ENCODE measurements at places on chromosomes 2 and 18.

DNA sequence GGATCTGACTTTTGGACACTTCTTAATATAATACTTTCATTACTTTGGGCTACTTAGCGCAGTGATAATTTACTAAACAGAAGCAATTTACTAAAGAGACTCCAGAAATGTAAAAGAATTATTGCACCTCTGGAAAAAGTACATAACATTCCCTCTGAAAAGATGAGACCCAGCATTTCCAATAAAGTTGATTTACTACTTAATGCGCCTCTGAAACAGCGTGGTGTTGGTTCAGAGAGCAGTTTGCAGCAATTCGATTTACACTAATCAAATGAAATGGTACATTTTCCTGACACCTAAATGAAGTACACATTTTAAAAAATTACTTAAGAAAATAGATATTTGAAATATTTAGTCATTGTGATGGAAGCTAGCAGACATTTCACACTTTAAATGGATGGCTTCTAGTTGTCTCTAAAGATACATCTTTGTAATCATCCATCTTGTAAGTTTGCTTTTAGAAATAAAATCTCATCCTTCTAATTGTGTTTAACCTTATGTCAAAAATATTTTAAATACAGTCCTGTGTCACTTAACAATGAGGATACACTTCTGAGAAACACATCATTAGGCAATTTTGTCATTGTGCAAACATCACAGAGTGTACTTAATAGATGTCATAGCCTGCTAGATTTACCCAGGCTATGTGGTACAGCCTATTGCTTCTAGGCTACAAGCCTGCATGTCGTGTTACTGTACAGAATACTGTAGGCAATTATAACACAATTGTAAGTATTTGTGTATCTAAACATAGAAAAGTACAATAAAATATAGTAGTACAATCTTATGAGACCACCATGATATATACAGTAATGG, 284.6 kb upstream of the UBE2E3 start:
- H3K4me1 ChIP-seq, result no peaks in the 10 kb centered on the region
- no peaks in the 10 kb centered on the region for H3K27me3 ChIP-seq
- DNase-seq, result no peak
- no peak overlapping the region for H3K4me3 ChIP-seq
- H3K36me3 ChIP-seq, result no peaks in the 10 kb centered on the region

DNA sequence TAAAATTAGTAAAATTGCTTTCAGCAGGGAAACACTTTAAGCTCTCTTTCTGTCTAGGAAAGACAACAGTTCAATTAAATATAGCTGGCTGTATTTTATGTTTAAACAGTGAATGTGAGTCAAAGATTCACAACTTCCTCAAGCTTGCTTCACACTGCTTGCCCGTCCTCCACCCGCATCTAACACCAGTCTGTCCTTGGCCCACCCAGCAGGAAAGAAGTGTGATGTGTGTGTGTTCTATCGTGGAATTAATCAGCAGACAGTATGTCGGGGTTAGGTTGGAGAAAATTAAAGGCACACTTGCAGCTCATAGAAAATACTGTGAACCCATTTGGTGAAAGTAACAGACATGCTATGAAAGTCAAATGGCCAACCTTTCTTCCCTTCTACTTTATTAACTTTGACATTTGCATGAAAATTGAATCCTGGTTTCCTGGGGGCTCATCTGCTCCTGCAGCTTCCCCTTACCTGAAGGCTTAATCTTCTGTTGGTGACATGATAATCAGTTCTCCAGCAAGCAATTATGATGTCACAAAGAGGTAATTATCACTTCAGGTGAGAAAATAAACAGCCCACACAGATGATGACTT, 182.0 kb downstream of the UXS1 start:
- H3K4me3 ChIP-seq, result no peak overlapping the region
- no peak overlapping the region for H3K27ac ChIP-seq
- H3K27me3 ChIP-seq, result no peaks in the 10 kb centered on the region
- DNase-seq, result no peak
- H3K36me3 ChIP-seq, result peaks cover 2% of the 10 kb centered on the region

DNA sequence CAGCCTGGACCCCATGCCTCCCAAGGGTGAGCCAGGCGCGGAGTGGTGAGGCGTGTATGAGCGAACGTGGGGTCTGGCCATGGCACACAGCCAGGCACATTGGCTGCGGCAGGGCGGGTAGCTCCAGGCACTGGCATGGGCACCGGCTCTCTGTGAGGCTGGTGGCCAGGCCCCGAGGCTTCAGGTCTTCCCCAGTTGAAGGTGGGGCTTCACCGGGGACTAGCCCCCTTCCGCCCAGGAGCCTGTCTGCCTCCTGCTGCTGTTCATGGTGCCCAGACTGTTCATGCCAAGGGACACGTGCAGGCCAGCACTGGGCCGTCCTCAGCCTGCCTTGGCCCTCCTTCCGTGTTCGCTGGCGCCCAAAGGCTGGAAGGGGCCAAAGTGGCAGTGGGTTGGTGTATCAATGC, 26.8 kb downstream of the DDX1 start:
- no peak overlapping the region for H3K4me3 ChIP-seq
- H3K27me3 ChIP-seq, result no peaks in the 10 kb centered on the region
- H3K27ac ChIP-seq, result no peak overlapping the region
- H3K4me1 ChIP-seq, result no peaks in the 10 kb centered on the region

DNA sequence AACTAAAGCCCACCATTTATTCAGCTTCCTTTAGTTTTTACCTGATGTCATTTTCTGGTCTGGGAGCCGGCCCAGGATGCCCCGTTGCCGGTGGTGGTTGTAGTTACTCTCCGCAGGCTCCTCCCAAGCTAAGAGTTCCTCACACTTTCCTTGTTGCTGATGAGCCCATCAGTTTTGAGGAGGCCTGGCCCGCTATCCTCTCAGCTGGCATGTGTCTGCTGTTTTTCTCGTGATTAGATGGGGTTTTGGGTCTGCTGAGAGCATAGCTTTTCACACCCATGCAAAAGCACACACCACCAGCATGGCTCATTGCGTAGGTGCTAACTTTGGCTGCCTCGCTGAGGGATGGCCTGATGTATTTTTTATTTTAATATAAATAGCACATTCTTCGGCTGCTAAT, 72.1 kb downstream of the PSMG2 start:
- peak overlapping the region; percentile 81 for H3K27ac ChIP-seq
- H3K4me1 ChIP-seq, result peaks cover 9% of the 10 kb centered on the region
- peaks cover 3% of the 10 kb centered on the region for H3K36me3 ChIP-seq
- DNase-seq, result no peak
- peak overlapping the region; percentile 77 for H3K4me3 ChIP-seq

DNA sequence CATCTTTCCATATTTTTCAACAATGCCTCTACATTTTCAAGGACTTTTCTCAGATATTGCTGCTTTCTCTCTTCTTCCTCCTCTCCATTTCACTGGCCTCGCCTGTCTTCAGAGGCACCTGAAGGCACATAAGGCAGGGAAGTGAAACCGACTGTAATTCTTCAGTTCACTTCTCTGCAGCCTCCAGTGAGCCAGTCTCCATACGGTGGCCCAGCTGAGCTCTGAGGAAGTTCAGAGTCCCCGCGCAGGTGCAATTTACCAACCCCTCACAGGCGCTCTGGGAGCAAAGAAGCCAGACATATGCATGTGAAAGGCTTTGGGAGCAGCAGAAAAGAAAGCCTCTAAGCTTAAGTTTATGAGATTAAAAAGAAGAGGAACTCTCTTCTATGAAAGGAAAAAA, 12.4 kb downstream of the KLHL14 start:
- peaks cover 1% of the 10 kb centered on the region for H3K27me3 ChIP-seq
- no peak overlapping the region for H3K27ac ChIP-seq
- no peaks in the 10 kb centered on the region for H3K4me1 ChIP-seq
- DNase-seq, result no peak

Measured in activated CD4-positive, alpha-beta memory T cell treated with anti-CD3 and anti-CD28 coated beads, Interleukin-2, amount 10 ng/mL, durations not matched to agents 7 days and 5 days (primary cell).